ENCODE measurements at places on chromosomes 4 and X.

DNA sequence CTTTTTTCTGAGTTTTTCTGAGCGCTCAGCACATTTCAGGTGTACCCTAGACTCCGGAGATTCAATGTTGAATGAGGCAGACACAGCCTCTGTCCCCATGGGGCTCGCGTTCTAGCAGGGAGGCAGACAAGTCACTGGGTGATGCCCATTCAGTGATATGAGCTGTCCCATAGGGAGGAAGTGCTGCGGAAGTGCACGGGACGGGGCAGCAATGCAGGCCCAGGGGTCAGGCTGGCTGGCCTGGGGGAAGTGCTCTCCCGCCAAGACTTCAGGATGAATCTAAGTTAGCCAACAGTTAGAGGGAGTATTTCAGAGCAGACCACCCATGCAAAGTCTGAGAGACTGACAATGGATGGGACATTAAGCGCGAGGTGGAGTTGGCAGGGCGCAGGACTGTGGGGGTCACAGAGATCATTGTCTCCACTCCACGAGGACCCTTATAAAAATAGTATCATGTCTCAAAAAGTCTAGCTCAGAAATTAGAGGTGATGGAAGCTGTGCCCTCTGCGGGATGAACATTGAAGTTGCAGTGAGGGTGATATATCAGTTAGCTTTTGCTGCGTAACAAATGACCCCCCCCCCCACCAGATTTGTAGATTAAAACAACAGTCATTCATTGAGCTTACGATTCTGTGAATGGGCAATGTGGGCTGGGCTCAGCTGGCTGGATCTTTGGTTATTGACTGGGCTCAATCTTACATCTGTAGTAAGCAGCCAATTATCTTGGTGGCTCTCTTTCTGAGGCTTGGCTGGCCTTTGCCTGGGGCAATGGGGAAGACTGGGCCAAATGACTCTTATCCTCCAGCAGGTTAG lies 16.4 kb downstream of the PSAPL1 start:
- DNase-seq = no peak

DNA sequence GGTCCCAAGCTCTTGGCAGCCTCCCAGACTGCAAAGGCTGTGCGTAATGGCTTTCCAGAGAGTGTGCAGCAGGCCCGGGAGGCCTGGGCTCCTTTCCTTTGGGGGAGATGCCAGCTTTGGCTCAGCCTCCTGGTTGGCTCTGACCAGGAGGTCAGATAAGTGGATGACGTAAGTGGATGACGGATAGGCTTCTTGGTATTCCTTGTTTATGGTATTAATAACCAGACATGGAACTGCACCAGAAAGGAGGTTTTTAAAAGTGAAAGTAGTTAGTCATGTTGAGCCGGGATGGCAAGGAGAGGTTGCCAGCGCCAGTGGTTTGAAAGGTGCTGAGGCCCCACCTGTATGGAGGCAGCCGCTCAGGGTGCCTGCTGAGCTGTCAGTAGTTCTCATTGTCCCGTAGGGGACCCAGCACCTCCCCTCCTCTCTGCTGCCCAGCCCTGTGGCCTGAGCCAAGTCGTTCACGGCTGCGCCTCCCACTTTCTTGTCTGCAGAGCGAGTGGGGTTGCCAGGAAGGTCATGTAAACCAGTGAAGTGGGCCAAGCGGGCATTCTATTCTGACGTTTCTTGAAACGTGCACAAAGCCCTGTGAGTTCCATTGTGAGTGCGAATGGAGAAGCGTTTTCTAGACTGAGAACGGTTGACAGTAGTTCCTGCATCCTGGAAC lies 28.7 kb upstream of the STOX2 start:
- DNase-seq = no peak

- DNase-seq = no peak
Observed at GRCh38 chr4:34009951-34010350, 2234.4 kb downstream of the ARAP2 start.

DNA sequence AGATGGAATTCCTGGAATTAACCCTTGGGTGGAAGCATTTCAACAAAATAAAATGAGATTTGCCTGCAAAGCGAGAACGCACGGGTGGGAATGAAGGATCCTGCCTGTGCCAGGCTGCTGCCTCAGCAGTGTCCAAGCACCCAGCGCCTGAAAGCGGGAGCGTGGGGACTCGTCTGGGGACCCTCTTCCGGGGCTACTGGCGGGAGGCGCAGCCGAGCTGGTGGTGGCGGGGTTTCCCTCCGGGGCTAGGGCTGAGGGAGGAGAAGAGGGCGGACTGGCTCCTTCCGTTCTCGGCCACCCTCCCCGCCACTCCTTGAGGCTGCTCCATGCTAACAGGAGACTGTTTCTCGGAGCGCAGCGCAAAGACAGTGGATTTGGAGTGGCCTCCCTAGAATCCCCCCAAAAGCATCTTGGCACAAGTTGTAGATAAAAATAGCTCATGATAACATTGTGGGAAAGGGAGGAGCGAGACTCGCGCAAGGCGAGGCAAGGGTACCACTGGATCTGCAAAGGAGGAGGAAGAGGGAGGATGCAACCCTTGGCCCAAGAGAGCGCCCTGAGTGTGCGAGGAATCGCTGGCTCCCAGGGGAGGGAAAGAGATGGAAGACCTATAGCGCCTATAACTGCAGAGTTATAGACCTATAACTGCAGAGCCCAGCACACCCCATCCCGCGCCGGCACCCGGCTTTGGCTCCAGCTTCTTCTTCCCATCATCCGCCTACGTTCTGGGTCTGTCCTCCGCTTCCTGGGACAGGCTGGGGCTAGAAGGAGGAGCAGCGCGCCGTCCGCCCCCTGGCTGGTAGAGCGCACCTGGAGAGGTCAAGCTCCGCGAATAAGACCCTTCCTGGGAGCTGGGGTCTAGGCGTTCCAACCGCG lies 1.3 kb downstream of the HS3ST1 start:
- DNase-seq = no peak

DNA sequence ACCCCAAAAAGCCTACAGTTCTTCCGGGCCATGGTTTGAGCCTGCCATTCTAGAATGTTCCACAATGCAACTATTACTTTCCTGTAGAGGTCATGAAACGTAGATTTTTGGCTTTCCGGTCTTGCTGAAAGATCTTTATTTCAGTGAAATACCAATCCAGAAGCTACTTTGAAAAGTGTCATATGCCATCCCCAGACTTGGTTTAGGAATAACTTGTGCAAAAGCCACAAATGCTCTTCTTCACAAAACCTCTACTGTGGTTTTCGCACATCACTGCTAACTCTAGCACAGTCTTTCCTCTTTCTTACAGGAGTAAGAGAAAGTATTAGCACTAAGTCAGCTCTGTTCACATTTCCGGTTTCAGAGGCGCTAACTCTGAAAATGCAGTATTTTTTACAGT lies 12.7 kb upstream of the CD40LG start:
- no peak for DNase-seq

DNA sequence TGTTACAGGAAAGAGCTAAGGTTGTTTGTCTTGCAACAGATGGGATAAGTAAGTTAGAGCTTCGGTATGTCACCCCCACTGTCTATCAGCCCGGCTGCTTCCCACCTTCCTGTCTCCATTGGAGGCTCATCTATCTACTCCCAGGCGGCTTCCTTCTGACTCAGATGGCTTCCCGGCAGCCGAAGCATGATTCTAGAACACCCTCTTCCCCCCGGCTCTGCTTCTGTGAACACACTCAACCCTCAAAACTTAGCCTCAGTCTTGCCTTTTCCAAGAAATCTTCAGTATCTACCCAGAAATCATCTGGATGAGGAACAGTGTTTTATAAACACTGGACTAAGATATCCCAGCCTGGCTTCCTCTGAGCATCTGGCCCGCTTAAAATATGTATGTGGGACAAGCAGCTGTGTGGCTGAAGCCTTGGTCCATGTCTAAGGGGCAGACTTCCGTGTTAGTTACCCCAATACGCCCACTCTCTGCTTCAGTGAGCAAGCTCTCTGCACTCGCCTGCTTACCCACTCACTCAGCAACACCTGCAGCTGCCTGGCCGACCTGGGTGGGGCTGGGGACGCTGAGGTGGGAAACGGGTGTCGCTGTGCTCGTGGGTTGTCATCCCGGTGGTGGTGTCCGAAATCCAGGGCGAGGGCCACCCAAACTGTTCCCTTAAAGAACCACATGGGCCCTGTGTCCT lies 12.0 kb upstream of the SLC2A9 start:
- DNase-seq = no peak

DNA sequence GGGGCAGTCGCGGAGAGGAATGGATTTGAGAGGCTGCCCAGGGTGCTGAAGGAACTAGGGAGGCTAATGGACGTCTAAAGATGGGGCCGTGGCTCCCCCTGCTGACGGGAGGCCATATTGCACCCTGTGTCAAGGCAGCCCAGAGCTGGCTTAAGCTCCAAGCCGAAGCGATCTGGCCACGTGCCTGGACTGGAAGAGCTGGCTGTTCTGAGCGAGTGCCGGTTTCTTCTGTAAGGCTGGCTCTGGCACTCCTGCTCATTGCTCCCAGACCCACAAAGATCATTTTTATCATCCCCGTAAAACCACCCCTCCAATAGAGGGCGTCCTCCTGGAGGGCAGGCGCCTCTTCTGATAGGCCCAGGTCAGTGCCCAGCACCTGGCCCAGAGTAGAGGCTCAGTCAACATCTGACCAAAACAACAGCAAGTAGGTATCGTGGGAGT lies 5.6 kb downstream of the PNCK start:
- DNase-seq = peak; percentile 75

DNA sequence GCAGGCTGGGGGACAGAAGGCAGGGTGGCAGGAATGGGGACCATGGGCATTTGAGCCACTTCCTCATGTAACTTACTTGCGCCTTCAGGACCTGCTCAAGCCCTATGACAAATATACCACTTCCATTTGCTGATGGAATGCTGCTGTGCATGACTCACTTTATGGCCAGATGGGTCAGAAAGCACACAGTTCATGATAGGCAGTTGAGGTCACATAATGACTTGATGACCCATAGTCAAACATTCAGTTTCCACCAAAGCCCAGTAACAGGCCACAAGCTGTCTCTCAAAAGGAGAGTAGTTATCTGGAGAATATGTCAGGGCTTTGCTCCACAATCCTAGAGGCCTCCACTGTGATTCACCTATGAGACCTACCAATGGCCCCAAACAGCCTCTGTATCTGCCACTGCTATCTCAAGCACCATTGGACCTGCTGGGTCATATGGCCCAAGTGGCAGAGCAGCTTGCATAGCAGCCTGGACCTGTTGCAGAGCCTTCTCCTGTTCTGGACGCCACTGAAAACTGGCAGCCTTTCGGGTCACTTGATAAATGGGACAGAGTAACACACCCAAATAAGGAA lies 5.3 kb upstream of the PAPSS1 start:
- DNase-seq = no peak

DNA sequence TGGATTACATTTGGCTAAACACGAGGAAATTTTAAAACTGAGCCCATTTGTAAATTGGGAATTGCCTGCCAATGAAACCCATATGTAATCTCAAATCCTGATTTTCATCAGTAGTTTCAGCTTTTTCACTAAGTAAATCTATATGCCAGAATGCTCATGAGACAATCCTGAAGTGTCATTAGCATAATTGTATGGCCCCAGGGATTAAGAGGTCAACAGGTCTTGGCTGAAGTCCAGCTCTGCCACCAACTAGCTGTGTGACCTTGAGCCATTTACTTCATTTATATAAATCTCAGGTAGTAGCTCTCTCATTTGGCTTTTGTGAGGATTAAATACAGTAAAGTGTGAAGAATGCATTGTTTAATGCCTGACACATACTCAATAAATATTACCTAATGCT lies 320.5 kb upstream of the EMCN start:
- no peak for DNase-seq

- no peak for DNase-seq
Observed at GRCh38 chr4:108611365-108611764, 9.0 kb upstream of the RPL34 start.

DNA sequence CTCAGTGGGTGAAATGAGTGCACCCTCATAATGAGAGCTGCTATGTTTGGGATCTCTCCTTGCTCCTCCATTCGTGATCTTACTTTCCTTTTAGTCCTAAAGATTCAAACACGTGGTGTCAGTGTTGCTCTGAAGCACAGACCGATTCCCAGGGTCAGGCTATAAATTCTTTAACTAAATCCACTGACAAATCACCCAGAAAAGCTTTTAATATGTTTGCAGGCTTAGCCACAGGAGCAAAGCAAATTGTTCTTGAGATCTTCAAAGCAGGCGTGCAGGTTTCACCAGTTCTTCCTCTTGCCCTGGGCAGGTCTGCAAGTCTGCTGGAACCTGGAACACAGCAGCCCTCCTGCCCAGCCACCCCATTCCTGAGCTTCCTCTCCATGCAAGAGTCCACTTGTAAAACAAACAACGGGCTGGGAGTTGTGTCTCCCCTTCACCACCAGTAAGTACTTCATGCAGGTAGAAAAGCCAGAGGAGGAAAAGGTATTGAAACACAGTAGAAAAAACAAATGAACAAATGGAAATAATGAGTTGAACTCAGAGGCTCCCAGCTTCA lies 70.1 kb upstream of the ENPP6 start:
- no peak for DNase-seq

DNA sequence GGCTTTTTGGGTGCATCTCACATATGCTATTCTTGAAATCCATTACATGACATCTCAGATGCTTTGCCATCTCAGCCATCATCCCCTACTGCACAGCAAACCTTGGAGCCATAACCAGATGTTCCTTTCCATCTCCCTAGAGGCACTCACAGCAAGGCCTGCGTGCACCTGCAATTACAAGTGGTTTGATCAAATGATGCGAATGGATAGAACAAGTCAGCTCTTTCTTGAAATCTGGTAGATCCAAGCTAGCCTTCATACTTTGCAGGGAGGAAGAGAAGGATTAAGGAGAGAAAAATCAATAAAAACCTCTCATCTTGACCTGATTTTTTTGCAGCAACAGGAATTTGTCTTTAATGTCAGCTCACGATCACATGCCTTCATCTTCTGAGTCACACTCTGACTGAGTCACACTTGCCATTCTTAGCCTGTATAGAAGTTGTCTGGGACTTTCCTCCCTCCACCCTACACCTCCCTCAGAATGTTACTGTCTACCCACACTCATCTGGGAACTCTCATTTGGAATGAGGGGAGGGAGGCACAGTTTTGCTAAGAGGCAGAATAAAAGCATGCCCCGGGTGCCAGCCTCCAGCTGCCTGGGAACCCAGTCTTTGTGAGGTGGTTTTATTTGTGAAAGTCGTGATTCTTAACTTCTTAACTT lies 11.9 kb upstream of the TRIML1 start:
- no peak for DNase-seq

DNA sequence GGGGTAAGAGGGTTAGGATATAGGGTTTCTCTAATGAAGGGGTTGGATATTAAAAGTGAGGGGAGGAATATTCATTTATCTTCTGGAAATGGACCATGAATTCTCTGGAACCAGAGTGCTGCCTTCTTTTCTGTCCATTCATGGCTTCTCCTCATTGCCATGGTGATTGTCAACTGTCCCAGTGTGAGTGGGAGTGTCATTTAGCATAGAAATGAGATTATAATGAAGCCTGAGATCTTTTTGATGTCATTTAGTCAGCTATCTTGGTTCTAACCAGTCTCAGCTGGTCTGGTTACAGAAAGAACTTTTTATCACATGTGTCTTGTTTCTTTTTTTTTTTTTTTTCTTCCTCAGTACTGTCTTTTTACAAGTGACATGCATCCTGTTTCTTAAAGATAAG lies 497.3 kb upstream of the PITX2 start:
- no peak for DNase-seq

DNA sequence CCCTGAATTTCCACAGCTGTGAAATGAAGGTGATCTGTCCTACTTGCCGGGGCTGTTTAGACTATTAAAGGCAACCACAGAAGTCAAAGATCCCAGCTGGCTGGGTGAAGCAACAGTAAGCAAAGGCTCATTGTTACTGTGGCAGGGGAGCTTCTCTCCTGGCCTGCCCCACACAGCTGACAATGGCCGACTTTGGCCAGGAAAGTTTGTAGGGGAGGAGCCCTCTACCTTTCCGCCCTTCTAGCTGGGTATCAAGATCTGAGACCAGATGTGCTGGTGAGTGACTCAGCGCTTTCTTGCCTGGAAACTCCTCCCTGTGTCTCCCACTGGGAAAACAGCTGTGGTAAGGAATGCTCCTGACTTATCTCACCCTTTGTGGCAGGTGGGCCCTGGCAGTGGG lies 21.1 kb downstream of the RASSF6 start:
- no peak for DNase-seq

Measured in stimulated activated CD4-positive, alpha-beta T cell treated with anti-CD3 and anti-CD28 coated beads, Interleukin-12 subunit alpha, Interleukin-12 subunit beta, amount 100 ng/mL, for 4 hours (primary cell).